NCI-H526 treated with DMSO at 0.1 percent for 48 hours (cell line): ENCODE measurements at places on chromosomes 12 and 14.

- DNase-seq: no peak
These were observed 582.7 kb downstream of the SLC6A15 start for GRCh38 chr12:84329938-84330337.

DNA sequence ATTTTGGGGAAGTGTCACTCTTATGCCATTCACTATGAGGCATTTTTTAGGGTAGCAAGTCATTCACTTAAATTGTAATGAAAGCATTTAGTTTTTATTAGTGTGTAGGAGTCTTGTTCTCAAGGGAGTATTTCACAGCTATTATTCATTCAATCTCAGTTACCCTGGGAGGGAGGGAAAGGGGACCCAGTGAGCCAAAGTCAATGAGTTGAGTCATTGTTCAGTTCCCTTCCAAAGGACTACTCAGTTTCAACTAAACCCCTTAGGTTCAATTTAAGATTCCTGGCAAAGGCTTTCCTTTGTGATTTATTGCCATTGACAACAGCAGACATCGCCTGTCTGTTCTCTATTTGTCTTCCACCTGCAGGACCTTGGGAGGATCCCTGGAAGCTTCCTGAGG is 29.3 kb upstream of the RASSF8 start:
- DNase-seq: no peak

GRCh38 chr12:17197971-17198370 is 592.0 kb upstream of the LMO3 start:
- no peak for DNase-seq

GRCh38 chr14:39050389-39050788 is 52.6 kb downstream of the SEC23A start:
- DNase-seq: no peak

- no peak for DNase-seq
These were observed 183.7 kb downstream of the TMTC3 start for GRCh38 chr12:88325816-88326189.

DNA sequence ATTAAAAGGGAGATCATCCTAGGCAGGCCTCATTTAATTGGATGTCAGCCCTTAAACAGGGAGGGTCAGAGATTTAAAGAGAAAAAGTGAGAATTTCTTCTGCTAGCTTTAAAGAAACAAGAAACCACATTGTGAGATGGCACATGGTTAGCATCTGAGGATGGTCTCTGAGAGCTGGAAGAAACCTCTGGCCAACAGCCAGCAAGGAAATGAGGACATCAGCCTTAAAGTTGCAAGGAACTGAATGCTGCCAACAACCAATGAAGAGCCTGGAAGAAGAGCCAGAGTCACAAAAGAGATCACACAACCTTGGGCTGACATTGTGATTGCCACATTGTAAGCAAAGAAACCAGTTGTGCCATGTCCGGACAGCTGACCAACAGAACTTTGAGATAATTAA is 17.5 kb upstream of the FAR2 start:
- DNase-seq: no peak

GRCh38 chr12:120175062-120175461 is 19.5 kb downstream of the GCN1 start:
- no peak for DNase-seq

DNA sequence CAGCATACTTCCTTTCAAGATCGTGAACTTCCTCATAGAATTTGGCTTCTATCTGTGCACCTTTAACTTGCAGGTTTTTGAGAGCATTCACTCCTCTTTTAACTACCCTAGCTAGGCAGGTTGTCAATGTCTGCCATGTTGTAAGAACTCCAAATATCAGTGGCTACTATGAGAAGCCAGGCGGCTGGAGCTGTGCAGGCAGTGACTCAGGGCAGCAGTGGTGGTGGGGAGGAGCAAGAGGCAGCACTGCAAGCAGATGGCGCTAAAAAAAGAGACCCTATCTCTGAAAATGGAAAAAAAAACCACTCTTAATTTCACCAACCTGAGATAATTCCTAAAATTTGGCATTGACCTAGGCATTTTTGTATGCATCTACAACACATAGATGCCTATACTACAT is 28.5 kb downstream of the YARS2 start:
- DNase-seq: no peak

DNA sequence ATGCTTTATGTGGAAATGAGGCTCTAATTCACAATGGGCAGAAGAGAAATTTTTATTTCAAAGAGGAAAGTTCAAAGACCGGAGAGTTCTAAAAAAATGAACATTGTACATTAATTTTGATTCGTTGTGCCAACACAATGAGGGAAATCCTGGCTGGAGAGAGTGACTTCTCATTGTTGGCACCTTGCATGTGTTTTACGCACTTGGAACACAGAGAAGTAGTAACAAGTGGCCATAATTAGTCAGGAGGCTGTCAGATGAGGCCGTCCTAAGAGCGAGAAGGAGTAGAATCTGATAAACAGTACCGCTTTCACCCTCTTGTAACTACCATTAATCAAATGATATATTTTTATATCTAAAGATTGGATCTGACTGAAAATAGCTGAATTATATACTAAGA is 6.9 kb downstream of the LMO3 start:
- DNase-seq: no peak

- DNase-seq: no peak
These were observed 182.6 kb downstream of the ALG10 start for GRCh38 chr12:34204830-34205285.

GRCh38 chr12:57846285-57846576 is 298 bp downstream of the CTDSP2 start:
- no peak for DNase-seq

DNA sequence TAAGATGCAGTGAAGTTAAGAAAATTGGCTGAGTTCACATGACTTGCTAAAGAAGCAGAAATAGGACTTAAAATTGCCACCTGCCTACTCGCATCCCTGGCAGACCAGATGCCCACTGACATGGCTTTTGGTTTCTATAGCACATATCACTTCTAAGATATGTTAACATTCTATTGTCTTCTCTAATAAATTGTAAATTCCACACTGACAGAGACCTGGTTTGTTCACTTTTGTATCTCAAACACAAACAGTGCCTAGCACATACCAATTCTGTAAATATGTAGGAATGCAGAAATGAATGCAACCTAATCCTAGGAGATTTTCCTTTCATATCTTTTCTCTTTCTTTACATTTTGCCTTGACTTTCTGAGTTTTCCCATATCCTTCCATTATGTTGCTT is 1047.6 kb downstream of the AACS start:
- no peak for DNase-seq

DNA sequence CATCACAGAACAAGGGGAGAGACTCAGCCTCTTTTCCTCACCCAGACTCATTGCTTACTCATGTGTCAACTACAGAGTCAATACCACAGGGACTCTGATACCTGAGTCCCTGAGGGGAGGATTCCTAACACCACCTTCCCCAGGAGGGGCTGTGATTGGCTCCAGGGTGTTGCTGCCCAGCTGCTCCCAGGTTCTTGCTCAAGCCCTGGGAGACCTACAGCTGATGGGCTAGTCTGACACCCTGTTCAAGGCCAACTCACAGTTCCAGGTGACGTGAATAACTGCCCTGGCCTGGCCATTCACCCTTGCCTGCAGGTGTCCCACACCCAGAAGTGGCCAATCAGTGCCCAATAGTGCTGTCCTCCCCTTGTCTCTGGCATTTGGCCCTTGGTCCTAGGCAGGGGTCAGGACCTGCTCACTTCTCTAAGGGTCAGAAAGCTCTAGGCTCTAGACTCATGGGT is 8.6 kb downstream of the SPRYD4 start:
- no peak for DNase-seq

GRCh38 chr12:106841510-106842302 is 67.2 kb downstream of the RIC8B start:
- DNase-seq: peak; percentile 25

DNA sequence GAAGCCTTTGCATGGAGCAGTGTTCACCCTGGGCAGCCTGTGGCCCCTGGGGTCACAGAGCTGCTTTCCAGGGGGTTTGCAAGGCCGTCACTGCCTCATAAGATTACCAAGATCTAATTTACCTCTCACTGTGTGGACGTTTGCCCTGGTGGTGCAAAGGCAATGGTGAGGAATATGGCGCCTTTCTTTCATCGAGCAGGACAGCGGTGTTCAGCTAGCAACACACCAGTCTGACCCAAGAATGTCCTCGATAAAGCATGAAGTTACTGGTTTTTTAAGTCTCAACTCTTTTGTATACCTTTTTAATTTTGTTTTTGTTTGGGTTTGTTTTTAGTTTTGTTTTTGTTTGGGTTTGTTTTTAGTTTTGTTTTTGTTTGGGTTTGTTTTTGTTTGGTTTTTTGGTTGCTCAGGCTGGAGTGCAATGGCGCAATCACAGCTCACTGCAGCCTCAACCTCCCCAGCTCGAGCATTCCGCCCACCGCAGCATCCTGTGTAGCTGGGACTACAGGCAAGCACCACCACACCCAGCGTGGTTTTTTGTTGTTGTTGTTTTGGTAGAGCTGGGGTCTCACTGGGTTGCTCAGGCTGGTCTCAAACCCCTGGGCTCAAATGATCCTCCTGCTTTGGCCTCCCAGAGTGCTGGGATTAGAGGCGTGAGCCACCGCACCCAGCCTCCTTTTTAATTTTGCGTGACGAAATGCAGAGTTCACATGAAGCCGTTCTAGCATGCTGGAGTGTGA is 57.9 kb downstream of the PPP2R5C start:
- DNase-seq: no peak

- no peak for DNase-seq
These were observed 20.2 kb downstream of the HEATR5A start for GRCh38 chr14:31400031-31400638.

- DNase-seq: no peak
These were observed 50.8 kb upstream of the PTHLH start for GRCh38 chr12:28023156-28023887.

DNA sequence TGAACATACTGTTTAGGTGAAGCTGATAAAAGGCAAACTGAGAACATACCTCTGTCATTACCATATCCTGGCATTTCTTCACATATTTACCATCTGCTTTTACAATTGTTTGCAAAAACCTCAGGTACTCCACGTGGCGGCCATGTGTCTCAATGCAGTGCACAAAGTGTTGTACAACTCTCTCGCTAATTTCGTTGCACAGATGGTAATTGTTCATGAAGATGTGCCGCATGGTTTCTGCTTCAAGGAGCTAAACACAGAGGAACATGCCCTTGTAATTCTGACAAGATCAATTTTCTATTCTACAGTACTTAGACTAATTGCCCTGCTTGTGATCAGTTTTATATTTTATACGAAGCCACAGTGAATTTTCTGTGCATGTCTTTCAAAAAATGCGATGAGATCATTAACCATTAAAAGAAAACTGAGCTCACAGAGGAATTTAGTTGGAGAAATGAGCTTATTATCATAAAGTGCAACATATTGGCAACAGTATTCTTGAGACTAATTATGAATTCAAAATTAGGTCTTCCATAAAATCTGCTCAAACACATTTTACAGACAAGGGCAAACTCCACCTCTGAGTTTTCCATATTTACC is 233.8 kb downstream of the ITPR2 start:
- DNase-seq: no peak

DNA sequence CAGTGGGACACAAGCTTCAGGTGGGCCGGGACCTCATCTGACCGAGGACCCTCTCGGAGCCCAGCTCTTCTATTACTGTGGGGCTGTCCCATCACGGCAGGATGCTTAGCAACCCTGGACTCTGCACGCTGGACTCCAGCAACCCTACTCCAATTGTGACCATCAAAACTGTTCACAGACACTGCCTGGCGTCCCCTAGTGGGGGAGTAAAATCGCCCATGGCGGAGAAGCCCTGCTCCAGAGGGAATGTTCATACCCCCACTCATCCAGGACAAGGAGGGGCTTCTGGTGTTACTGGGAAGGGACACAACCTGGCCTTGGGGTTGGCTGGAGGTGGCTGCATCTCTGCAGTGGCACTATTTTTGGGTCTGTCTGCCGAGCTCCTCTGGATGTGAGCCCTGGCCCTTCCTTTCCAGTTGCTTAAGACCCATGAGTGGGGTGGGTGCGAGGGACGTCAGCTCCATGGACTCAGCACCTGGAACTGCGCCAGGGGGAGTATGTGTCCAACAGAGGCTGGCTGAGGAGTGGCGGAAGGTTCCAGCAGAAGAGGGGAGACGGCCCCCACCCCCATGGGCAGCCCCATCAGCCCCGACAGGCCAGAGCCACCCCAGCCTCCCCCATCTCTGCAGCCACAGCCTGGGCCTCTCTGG is 103.8 kb downstream of the RFLNA start:
- DNase-seq: no peak

DNA sequence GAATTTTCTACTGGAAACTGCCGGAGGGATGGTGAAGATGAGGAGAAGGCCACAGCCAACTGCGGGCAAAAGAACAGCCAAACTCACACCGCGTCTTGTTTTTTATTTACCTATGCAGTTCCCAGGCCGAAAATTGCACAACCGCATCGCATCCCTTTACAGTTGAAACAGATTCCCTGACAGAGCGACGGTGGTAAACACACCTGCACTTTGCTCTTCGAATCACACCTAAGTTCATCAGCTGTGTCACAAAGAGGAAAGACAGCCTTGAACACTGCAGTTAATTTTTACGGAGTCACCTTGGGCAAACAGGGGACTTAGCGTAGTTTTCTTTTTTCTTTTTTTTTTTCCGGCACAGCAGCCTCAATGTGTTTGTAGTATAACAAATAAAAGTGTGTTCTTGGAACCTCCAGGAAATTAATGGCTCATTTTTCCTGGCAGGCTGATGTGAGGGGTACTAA is 272.0 kb upstream of the DIO3 start:
- no peak for DNase-seq

GRCh38 chr14:95431199-95432143 is 85.0 kb downstream of the SYNE3 start:
- DNase-seq: peak; percentile 18

- DNase-seq: no peak
These were observed 140.7 kb upstream of the NOVA1 start for GRCh38 chr14:26738571-26738970.

- DNase-seq: peak; percentile 4
These were observed 1004.4 kb downstream of the AACS start for GRCh38 chr12:126069549-126070165.

- DNase-seq: no peak
These were observed 129.7 kb upstream of the CCND2 start for GRCh38 chr12:4143896-4144295.

DNA sequence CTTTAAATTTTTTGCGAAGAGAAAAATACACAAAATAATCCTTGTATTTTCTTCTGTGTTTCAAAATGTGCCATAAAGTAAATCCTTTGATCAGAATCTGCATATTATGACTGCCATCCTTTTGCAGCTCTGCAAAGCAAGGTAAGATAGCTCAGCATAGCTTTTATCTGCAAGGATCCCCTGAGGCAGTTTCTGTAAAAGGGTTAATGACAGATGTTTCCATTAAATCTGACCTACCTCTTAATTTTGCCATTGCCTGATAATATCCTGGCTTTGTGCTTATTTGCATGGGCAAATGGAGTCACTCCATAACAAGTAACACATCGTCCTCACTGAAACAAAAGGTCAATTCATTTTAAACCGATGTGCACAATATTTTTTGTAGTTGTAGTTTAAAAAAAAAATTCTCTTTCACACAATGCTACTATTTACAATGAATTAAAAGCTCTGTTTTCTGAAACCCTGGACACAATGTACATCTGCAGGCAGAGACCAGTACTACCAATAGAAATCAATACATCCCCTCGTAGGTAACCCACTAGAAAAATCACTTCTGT is 108.5 kb upstream of the SOX5 start:
- peak; percentile 88 for DNase-seq
